ENCODE measurements at places on chromosomes 2 and 18. TPM values are rescaled to one million over a fixed set of nuclear protein-coding genes. Genes with fewer than 3 reads are reported as not detected.

Gene ADRA2B
- 0.49 TPM for total RNA-seq

Gene LGALSL
- 8.3 TPM for total RNA-seq

Gene DES
- 7,366 TPM for total RNA-seq

Gene TP53I3
- 25.7 TPM for total RNA-seq

Gene CHST10
- total RNA-seq, result 7.8 TPM

Gene GAD1
- total RNA-seq, result 0.41 TPM

Gene RMC1
- total RNA-seq, result 17.1 TPM

Gene CRACDL
- 0.82 TPM for total RNA-seq

Gene SPATA3
- not detected for total RNA-seq

Gene CPSF3
- total RNA-seq, result 31.9 TPM

DNA sequence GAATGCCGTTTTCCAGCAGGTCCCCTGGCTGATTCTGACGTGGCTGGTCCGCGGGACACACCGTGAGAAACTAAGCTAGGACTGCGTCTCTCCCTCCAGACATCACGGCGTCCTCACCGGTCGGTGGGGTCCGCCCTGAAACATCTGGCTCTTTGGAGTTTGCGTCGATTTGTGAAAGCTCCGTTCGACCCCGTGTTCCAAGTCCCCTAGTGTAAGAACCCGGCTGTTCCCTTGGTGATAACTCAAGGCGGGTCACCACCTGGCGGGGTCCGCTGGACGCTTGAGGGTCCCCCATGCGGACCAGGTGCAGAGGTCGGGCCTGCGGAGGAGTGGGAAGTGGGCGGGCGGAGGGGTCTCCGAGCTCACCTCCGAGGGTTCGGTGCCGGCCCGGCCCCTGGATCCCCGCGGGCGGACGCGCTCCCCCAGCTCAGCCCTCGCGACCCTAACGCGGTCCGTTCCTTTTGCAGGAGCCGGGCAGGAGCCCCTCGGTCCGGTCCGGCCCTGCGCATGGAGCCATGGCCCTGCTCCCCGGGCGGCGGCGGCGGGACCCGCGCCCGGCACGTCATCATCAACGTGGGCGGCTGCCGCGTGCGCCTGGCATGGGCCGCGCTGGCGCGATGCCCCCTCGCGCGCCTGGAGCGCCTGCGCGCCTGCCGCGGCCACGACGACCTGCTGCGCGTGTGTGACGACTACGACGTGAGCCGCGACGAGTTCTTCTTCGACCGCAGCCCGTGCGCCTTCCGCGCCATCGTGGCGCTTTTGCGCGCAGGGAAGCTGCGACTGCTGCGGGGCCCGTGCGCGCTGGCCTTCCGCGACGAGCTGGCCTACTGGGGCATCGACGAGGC is 65.6 kb downstream of the KCNG2 start:
- H3K27me3 ChIP-seq, result peaks cover 13% of the 10 kb centered on the region
- H3K4me1 ChIP-seq, result no peaks in the 10 kb centered on the region
- no peak overlapping the region for H3K4me3 ChIP-seq
- no peak overlapping the region for H3K27ac ChIP-seq
- no peak for DNase-seq

DNA sequence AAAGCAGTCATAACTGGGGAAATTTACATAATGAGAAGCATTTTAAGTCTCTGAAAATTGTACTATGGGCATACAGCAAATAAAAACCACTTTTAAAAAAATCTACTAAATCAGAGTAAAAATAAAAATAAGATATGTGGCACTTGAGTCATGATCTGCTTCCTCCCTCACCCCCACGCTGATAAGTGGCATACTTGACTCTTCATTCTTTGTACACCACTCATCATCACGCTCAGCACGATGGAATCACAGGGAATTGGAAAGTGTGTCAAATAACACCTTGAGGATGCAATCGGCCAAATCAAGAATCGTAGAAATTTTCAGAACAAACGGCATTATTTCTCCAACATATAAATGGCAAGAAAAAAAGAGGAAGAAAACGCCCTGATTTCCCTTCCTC is 41.1 kb upstream of the REG3G start:
- no peak for DNase-seq
- no peak overlapping the region for H3K27ac ChIP-seq

- H3K27me3 ChIP-seq, result no peaks in the 10 kb centered on the region
- no peaks in the 10 kb centered on the region for H3K4me1 ChIP-seq
- no peak overlapping the region for H3K27ac ChIP-seq
- no peak overlapping the region for H3K4me3 ChIP-seq
- no peaks in the 10 kb centered on the region for H3K36me3 ChIP-seq
Measured at GRCh38 chr2:71486881-71487640, 33.7 kb downstream of the DYSF start.

GRCh38 chr18:73004260-73004659 is 136.5 kb upstream of the NETO1 start:
- no peak overlapping the region for H3K4me3 ChIP-seq
- H3K27ac ChIP-seq, result no peak overlapping the region

DNA sequence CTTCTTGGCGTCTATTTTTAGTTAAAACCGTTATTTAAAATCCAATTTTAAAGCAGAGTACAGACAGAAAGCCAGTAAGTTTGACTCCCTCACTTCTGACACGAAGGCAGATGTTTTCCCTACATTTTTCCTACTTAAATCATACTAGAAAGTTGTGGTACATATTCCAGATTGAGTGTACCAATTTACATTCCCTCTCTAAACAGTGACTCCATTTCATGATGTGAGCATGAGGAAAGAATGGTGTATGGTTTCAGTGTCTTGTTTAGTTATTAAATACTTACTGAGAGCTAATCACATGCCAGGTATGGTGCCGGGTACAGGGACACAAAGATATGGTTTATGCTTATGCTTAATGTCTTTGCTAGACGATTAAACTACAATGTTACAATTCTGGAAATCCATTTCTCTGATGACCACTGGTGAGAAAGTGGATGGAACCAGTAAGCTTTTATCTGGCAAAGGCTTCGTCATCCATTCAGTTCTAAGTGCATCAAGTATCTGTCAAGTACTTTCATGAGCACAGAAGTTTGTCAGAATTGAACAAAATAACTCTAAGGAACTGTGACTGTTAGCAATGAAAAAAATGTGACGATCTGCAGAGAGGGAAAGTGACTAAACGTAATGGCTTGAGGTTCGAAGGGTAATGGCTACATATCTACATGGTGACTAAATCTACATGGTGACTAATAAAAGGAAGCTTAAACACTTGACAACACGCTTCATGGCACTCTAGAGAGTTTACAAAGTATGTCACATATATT is 25.7 kb downstream of the MAP4K3 start:
- no peak overlapping the region for H3K27ac ChIP-seq
- H3K4me3 ChIP-seq, result no peak overlapping the region
- H3K4me1 ChIP-seq, result peaks cover 78% of the 10 kb centered on the region
- no peaks in the 10 kb centered on the region for H3K27me3 ChIP-seq
- no peaks in the 10 kb centered on the region for H3K36me3 ChIP-seq
- no peak for DNase-seq

DNA sequence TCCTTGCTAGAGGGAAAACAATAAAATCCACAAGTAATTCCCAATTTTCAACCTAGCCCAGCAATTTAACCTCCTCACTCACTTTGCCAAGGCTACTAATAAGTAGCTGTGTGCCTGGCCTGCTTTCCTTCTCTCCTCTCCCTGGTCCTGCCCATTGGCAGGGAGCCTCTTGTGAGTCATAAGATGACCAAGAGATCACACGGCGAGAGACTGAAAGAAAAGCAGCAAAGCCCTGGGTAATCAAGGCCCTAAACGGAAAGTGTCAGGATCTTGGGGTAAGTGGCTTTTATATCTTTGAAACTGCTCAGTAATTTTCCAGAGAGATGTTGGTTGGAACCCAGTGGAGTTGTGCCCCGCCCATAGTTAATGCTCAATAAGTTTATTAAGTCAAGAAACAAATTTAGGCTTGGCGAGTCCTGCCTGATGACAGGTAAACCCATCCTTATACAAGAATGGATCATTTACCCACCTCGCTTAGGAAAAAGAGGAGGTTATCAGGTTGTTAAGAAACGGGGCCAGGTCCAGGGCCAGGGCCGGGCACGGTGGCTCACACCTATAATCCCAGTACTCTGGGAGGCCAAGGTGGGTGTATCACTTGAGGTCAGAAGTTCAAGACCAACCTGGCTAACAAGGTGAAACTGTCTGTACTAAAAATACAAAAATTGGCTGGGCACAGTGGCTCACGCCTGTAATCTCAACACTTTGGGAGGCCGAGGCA is 10.0 kb upstream of the ADAM17 start:
- peak overlapping the region; percentile 18 for H3K4me3 ChIP-seq
- peak overlapping the region; percentile 84 for H3K27ac ChIP-seq
- H3K27me3 ChIP-seq, result no peaks in the 10 kb centered on the region
- H3K4me1 ChIP-seq, result peaks cover 13% of the 10 kb centered on the region

DNA sequence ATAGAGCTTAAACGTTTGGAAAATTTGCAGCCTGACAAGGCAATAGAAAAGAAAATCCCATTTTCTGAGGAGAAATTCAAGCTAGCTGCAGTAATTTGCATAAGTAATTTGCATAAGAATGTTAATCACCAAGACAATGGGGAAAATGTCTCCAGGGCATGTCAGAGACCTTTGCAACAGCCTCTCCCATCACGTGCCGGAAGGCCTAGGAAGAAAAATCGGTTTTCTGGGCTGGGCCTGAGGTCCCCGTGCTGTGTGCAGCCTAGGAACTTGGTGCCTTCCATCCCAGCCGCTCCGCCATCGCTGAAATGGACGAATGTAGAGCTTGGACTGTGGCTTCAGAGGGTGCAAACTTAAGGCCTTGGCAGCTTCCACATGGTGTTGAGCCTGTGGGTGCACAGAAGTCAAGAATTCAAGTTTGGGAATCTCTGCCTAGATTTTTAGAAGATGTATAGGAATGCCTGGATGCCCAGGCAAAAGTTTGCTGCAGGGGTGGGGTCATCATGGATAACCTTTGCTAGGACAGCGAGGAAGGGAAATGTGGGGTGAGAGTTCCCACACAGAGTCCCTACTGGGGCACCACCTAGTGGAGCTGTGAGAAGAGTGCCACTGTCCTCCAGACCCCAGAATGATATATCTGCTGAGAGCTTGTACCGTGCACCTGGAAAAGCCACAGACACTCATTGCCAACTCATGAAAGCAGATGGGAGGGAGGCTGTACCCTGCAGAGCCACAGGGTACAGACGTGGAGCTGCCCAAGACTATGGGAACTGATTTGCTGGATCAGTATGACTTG is 164.6 kb downstream of the GULP1 start:
- DNase-seq, result no peak
- H3K36me3 ChIP-seq, result no peaks in the 10 kb centered on the region
- no peaks in the 10 kb centered on the region for H3K27me3 ChIP-seq
- peaks cover 10% of the 10 kb centered on the region for H3K4me1 ChIP-seq
- no peak overlapping the region for H3K27ac ChIP-seq

GRCh38 chr2:67259556-67260342 is 137.4 kb upstream of the ETAA1 start:
- no peaks in the 10 kb centered on the region for H3K27me3 ChIP-seq
- no peaks in the 10 kb centered on the region for H3K36me3 ChIP-seq
- H3K27ac ChIP-seq, result peak overlapping the region; percentile 85
- H3K4me1 ChIP-seq, result peaks cover 23% of the 10 kb centered on the region
- peak; percentile 94 for DNase-seq

DNA sequence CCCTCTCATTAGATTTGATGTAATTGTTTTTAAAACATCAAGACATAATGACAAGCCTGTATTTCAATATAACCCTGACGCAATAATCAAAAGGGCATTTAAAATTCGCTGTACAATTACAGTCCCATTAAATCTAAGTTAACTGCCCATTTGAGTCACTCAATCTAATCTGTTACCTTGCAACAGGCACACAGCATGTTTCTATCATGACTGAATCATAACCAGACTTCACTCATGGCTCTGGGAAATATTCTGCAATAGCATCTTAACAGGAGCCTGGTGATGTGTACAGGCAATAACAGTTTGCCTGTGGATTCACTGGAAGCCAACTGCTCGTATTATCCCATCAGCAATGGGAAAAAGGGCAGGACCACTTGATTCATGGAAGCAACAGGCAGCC is 142.3 kb upstream of the NCKAP5 start:
- H3K36me3 ChIP-seq, result no peaks in the 10 kb centered on the region
- DNase-seq, result no peak
- H3K27ac ChIP-seq, result no peak overlapping the region
- no peak overlapping the region for H3K4me3 ChIP-seq
- H3K27me3 ChIP-seq, result no peaks in the 10 kb centered on the region

DNA sequence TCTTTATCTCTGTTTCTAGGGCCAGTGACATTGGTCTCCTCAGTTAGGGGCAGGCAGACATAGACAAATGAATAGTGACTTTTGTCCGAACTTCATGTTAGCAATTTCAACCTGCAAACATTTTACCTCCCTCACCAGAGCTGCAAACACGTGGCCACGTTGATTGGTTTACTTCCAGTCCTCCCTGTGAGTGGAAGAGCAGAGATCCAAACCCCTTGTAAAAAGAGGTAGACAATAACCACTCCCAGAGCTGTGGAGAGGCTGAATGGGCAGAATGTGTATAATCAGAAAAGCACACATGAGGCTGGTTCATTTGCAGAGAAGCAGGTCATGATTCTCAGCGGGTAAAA is 31.1 kb downstream of the CTIF start:
- H3K4me1 ChIP-seq, result peaks cover 14% of the 10 kb centered on the region
- no peak overlapping the region for H3K4me3 ChIP-seq
- H3K36me3 ChIP-seq, result no peaks in the 10 kb centered on the region
- H3K27me3 ChIP-seq, result no peaks in the 10 kb centered on the region
- no peak overlapping the region for H3K27ac ChIP-seq
- DNase-seq, result no peak

- no peak overlapping the region for H3K27ac ChIP-seq
- no peak for DNase-seq
- H3K4me3 ChIP-seq, result no peak overlapping the region
- H3K36me3 ChIP-seq, result no peaks in the 10 kb centered on the region
- no peaks in the 10 kb centered on the region for H3K27me3 ChIP-seq
- H3K4me1 ChIP-seq, result no peaks in the 10 kb centered on the region
Measured at GRCh38 chr18:58831606-58832005, 33.1 kb upstream of the ZNF532 start.

GRCh38 chr2:200901459-200902072 is 12.4 kb downstream of the NIF3L1 start:
- H3K4me3 ChIP-seq, result no peak overlapping the region
- H3K27me3 ChIP-seq, result no peaks in the 10 kb centered on the region
- peak; percentile 74 for DNase-seq
- no peaks in the 10 kb centered on the region for H3K4me1 ChIP-seq
- H3K36me3 ChIP-seq, result peaks cover 13% of the 10 kb centered on the region
- H3K27ac ChIP-seq, result no peak overlapping the region

Data from sigmoid colon (tissue), 7 donors.